Activated T-cell treated with anti-CD3 and anti-CD28 coated beads for 4 hours (primary cell): ENCODE measurements at places on chromosomes 1 and 21.

GRCh38 chr1:30295674-30296073 is 427.7 kb downstream of the MATN1 start:
- DNase-seq, result no peak

DNA sequence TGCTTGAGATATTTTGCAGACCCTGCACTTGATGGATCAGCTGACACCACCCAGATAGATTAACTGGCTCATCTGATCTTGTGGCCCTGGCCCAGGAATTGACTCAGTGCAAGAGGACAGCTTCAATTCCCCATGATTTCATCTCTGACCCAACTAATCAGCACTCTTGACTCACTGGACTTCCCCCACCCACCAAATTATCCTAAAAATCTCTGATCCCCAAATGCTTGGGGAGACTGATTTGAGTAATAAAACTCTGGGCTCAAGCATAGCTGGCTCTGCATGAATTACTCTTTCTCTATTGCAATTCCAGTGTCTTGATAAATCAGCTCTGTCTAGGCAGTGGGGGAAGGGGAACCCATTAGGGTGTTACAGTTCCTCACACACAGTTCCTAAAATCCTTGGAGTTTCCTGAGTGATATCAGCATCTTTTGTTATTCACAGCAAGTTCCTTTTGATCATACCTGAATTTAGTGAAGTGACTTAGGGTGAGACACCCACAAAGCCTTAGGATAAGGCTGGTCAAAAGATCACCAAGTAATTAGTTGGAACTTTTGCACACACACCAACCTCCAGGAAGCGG is 104.2 kb downstream of the COP1 start:
- no peak for DNase-seq

DNA sequence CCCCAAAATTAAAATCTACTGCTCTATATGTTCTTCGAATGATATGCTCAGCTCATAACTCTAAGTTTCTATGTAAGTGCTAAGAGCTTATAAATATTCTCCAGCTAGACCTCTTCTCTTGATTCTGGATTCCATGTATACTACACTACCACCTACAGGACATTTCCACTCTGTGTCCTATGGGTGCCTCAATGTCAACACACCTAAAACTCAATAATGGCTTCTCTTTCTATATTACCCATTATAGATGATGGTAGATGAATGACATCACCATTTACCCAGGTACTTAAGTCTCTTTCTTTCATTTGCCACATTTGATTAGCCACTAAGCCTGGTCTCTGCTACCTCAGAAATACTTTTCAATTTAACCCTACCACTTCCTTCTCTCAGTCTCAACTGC is 41.3 kb downstream of the TBX19 start:
- no peak for DNase-seq

GRCh38 chr1:30657131-30658013 is 66.0 kb downstream of the MATN1 start:
- no peak for DNase-seq

- no peak for DNase-seq
Observed at GRCh38 chr1:2624735-2625300, 8.0 kb downstream of the MMEL1 start.
